ENCODE measurements at places on chromosomes 11 and 22.

DNA sequence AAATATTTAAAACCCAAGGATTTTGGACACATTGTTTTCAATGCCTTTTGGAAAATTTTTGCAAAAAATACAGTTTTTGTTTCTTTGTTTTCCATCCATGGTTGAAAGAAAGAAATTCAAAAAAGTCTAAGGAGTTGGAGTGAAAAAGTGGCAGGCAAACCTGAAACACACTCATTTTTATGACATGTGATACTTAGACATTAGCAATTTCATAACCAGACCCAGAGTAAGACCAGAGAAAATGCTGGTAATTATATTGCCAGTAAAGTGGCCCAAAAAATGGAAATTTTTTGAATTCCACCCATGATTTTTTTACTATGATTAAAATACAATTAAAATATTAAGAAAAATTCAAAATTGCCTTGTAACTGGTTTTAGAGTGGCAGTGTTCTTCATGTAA is 128.2 kb downstream of the SLC17A6 start:
- DNase-seq: no peak

GRCh38 chr11:103862094-103862801 is 174.2 kb upstream of the DDI1 start:
- no peak for DNase-seq

DNA sequence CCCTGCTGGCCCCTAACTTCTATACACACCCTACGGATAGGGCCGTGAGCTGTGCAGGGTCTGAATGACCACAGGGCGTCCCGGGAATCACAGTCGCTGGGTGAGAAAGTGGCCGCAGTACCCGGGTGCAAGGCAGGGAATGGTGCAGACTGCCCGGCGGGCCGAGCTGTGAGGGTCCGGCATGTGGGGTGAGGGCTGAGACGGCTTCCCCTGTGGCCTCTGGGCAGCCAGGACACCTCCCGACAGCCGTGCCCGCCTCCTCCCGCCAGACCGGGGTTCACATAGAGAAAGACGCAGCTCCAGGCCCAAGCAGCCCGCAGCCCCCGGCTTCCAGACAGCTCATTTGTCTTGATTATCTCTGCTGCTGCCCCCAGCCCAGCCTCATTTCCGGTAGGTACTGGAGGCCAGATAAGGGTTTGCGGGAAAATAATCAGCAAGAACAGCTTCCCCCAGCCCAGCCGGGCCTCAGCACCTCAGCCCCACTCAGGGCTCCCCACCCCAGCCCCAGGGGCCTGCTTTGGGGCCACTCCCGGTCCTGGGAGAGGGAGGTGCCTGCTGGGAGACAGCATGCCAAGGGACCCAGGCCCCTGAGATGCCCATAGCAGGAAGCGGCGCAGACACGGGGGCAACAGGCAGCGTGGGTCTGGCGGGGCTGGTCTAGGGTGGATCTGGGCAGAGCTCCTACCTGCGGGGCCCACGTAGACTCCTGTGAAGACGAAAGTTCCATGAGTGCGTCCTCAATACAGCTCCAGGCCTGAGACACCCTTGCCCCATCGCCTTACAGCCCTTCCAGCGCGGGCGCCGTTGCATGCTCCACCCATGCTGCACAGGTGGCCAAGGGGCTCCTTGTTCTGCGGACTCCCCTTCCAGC is 123.1 kb downstream of the BRD1 start:
- DNase-seq: peak; percentile 30

- no peak for DNase-seq
Observed at GRCh38 chr11:3345736-3346135, 33.2 kb downstream of the ZNF195 start.

- DNase-seq: no peak
Observed at GRCh38 chr22:35475545-35475944, 65.1 kb upstream of the RASD2 start.

DNA sequence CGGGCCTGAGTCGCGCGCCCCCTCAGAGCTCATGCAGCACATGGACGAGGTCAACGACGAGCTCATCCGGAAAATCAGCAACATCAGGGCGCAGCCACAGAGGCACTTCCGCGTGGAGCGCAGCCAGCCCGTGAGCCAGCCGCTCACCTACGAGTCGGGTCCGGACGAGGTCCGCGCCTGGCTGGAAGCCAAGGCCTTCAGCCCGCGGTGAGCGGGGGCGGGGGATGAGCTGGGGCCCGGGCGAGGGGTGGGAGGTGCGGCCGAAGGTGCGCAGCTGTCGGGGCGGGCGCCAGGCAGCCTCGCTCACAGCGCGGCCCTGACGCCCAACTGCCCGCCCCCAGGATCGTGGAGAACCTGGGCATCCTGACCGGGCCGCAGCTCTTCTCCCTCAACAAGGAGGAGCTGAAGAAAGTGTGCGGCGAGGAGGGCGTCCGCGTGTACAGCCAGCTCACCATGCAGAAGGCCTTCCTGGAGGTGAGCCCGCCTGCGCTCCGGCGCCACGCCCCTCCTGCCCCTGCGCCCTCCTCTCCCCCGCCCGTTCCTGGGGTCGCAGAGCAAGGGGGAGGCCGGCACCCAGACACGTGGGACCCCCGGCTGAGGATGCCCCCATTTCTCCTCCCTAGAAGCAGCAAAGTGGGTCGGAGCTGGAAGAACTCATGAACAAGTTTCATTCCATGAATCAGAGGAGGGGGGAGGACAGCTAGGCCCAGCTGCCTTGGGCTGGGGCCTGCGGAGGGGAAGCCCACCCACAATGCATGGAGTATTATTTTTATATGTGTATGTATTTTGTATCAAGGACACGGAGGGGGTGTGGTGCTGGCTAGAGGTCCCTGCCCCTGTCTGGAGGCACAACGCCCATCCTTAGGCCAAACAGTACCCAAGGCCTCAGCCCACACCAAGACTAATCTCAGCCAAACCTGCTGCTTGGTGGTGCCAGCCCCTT is 20.5 kb downstream of the EPS8L2 start:
- DNase-seq: no peak

DNA sequence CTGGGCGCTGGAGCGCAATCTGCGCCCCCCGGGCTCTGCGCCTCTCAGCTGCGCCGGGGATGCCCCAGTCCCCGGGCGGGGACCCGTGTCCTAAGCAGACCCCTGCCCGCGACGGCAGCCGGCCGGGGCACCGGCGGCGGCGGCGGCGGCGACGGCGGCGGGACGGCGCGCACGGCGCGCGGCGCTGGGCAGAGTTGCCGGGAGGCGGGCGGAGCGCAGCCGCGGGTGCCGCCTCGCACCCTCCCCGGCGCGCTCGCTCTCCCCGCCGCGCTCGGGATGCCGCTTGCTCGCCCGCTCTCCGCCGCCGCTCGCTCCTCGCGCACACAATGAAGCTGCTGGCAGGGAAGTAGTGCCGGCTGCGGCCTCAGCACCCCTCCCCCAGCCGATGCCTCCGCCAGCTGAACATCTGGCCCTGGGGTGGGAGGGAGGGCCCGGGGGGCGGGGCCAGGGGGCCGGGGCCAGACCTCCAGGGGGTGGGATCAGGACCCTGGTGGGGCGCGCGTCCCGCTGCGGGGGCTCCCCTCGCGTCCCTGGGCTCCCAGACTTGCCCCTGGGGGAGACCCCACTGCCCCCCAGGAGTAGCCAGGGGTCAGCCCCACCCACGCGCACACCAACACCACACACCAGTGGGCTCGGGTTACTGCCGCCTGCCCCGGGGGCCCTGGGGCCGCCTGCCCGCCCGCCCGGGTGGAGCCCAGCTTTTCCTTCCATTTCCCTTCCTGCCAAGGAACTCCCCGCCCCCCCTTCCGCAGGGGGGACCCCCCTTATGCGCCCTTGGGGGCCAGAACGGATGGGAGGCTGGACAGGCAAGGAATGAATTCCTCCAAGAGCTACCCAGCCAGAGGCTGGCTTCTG is at the start of gene RCOR2:
Gene RCOR2 (minus strand): TSS at position 328 of the 855 bp plus-strand sequence. CDS start 708 bp downstream, outside the sequence.
- peak; percentile 88 for DNase-seq

DNA sequence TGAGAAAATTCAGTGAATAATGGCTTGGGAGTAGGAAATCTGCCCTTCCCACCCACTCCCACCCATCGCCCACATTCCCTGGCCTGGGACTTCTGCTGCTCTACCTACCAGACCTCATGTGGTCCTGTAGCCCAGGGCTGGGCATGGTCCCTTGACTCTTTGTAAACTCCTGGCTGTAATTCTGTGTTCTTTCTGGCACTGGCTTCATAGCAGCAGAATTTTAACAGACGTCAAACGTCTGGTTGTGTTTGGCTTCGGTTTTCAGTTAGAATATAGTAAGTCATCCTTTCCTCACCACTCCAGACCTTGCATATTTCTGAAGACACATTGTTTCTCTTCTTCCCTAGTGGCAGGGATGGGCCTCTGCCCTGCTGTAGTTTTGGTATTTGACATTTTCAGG is 210.6 kb downstream of the CSNK2A3 start:
- DNase-seq: no peak

DNA sequence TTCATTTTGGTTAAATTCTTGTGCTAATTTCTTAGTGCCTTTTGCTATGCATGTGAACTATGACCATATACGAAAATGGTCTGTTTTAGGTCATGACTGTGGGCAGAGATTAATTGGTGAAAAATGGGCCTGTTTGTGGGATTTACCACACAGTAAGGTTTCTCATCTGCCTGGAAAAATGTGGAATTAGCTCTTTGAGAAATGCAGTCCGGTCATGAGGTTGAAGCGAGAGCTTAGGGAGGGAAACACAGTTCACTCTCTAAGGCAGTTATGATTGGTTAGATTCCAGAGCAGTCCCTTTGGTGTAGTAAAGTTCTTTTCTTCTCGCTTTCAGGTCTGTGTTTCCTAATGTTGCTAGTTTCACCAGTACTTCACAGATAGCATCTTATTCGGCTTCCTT is 1.2 kb upstream of the PDE3B start:
- DNase-seq: no peak

- no peak for DNase-seq
Observed at GRCh38 chr11:87453531-87454089, 415.9 kb downstream of the TMEM135 start.

DNA sequence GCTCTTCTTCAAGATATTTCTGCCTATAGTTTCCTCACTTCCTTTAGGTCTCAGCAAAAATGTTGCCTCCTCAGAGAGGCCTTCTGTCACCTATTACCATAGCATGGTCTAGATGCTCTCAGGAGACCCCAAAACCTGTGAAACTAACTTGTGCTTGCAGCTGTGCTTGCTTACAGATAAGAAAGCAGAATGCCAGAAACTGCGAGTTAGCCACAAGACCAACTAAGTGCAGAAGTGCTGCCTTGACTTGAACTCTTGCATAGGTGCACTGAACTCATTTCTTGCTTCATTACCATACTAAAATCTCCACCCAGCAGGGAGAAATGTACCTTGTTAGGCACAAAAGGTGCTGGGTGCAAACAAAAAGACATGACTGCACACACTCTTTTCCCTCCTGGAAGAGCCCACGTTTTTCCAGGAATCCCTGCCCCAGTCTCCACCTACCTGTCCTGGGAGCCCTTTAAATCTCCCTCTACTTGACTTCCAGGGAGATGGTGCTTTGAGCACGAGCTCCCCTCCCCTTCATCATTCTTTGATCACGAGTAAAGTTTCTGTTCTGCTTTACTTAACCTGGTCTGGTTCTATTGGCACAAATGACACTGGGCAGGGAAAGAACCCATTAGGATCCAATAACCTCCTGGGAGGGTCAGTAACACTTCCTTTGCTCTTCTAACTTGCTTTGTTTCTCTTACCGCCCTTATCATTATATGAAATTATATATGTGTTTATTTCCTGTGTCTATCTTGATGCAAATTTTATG is 137.7 kb upstream of the DDI1 start:
- no peak for DNase-seq

- no peak for DNase-seq
Observed at GRCh38 chr22:49497266-49497665, 330.4 kb downstream of the BRD1 start.

DNA sequence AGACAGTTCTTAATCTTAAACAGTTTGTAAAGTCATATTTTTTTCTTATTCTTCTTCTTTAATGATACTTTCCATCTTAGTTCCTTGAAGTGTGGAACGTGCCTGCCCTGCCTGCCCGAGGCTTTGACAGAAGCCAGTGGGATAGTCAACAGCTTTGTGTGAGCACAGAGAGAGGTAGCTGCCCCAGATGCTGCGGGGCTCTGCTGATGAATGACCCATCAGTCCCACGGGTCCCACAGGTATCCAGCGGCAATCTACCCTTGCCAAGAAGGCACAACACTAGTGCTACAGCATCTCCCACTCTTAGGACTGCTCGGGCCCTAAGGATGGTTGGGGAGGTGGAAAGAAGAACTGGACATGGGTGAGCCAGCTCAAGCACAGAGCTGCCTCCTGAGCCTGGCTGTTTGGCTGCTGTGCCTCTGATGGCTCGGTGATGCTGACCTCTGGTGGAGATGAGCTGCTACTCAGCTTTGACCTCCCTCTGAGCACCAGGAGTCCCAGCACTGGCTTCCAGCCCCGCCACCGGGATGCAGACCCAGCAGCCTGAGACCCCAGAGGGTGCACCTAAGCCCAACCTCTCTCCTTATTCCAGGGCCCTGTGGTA is 11.8 kb upstream of the APLNR start:
- peak; percentile 71 for DNase-seq

GRCh38 chr22:24178502-24179440 is 2.5 kb upstream of the SUSD2 start:
- DNase-seq: peak; percentile 55

GRCh38 chr11:86442420-86442819 is 67.7 kb downstream of the CCDC81 start:
- DNase-seq: no peak

GRCh38 chr11:17186932-17187692 is 20.7 kb downstream of the PIK3C2A start:
- no peak for DNase-seq

GRCh38 chr22:48906216-48906835 is 921.3 kb downstream of the BRD1 start:
- DNase-seq: no peak

DNA sequence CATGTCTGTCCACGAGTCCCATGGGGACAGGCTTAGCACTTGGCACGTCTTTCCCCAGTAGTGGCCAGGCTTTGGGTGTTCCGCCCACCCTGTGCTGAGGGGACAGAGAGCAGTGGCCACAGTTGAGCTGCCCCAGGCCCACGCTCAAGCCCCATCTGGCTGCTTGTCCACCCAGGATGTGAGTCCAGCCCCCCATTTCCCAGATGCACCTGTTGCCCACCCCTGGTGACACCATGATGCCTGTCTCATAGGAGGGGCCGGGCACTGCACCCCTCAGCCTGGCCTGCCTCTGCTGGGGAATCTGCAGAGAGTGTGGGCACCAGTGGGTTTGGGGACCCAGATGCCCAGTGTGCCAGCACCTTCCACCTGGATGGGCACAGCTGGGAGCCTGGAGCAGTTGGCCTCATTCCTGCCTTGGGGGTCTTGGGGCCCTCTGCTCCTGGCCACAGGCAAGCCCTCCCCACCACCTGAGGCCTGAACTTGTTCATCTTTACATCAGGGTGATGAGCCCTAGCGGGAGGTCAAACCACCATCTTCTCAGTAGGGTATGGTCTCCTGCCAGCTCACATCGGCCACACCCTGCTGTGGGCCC is 5.7 kb downstream of the SIGIRR start:
- no peak for DNase-seq

DNA sequence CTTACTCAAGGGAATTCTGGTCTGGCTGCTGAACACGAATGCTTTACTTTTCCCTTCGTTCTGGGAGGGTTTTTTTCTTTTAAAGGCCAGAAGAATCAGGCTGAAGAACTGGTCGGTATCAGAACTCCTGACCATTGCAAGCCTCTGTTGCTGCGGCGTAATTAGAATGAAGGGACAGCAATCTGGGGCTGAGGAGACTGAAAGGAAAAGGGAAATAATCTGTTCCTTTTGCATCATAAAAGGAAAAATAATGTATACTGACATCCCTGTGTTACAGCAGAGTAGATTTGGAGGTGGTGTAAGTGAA is 670 bp downstream of the SC5D start:
- DNase-seq: no peak

- no peak for DNase-seq
Observed at GRCh38 chr11:114252767-114253166, 43.4 kb upstream of the NNMT start.

Data from SK-N-DZ (cell line).